ENCODE measurements at places on chromosomes 1 and 21.

GRCh38 chr1:17149771-17150170 is 30.5 kb upstream of the PADI2 start:
- no peak for DNase-seq

GRCh38 chr21:45513741-45514310 is 28.4 kb downstream of the SLC19A1 start:
- DNase-seq, result no peak

DNA sequence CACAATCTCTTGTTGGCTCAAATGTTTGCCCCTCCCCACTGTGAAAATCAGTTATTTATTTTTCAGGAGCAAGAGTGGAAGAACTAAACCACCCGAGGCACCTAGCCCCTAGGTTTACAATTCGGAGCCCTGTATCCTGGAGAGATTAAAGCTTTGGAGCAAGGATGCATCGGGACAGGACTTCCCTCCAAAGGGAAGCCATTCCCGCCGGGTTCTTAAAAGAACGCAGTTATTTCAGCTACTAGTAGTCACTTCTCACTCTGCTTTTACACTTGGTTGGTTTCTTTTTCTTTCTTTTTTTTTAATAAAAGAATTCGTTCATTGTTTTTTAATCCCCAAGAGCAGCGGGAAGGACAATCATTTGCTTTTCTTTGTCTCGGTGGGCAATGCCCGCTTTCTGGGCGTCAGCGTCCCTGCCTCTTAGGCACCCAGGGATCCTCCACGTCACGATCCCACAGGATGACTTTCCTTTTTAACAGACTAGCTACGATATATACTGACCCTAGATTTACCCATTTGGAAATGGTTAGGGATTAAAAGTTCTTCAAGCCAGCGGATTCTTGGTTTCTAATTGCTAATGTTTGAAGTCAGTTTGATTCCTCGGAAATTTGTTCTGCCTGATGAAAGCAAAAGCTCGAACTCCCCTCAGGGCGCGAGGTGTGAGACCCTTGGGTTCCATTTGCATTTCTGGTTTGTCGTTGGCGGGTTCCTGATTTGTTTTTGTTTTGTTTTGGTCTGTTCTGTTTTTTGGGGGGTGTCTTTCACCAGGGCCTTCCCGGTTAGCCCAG is 9.0 kb downstream of the TBX15 start:
- DNase-seq, result no peak

- peak; percentile 36 for DNase-seq
These were observed 5.2 kb downstream of the FOXD3 start for GRCh38 chr1:63327417-63328054.

DNA sequence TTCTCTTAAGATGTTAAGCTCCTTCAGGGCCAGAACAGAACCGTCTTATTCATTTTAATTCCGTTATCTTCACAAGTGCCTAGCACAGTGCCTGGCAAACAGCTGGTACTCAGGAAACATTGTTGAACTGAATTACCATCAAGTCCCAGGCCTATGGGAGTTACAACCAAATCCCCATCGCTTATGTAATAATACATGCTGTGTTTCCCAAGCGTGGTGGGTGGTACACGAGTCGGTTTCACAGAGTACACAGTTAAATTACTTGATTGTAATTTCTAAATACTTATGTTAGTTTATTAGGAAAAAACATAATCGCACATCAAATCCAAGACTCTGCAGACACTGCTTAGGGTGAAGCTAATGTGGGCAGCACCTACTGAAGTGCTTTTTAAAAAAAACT is 1.0 kb downstream of the ANGEL2 start:
- DNase-seq, result no peak

Data from stimulated activated CD4-positive, alpha-beta T cell treated with anti-CD3 and anti-CD28 coated beads, Interleukin-4, amount 100 ng/mL, for 24 hours (primary cell).